Activated CD4-positive, alpha-beta T cell treated with anti-CD3 and anti-CD28 coated beads, Interleukin-2, Interleukin-6, amounts not matched to agents 100 ng/mL and 50 ng/mL, durations not matched to agents 16 hours and 8 hours (primary cell): ENCODE measurements at places on chromosomes 7 and 10.

DNA sequence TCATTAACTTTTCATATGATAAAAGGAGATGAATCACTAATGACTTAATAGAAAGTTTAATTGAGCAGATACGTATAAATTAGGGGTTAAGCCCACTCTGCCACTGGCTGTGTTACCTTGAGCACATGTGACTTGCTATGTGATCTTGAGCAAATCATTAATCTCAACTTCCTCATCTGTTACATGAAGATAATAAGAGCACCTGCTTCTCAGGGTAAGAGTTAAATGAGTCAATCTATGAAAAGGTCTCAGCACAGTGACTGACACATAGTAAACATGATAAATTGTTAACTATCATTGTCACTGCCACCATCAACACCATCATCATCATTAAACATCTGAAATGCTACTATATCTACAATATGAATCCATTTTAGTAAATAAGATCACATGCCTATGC lies 110.8 kb downstream of the TPK1 start:
- no peak for DNase-seq

- DNase-seq, result peak; percentile 69
Measured at GRCh38 chr7:98133181-98133580, 26.5 kb downstream of the LMTK2 start.

- no peak for DNase-seq
Measured at GRCh38 chr7:131074585-131074984, 253.1 kb upstream of the MKLN1 start.

GRCh38 chr7:44625526-44626471 lies 19.4 kb downstream of the OGDH start:
- no peak for DNase-seq
